ENCODE measurements at places on chromosomes 2 and 18.

GRCh38 chr2:168767258-168767657 is 35.2 kb upstream of the NOSTRIN start:
- no peak for DNase-seq

GRCh38 chr18:76495006-76495370 is at the start of gene ZNF516:
Gene ZNF516, minus strand, starts transcription at chr18:76495242. Its CDS starts 52,188 bp downstream, at chr18:76443054.
- no peak for DNase-seq

DNA sequence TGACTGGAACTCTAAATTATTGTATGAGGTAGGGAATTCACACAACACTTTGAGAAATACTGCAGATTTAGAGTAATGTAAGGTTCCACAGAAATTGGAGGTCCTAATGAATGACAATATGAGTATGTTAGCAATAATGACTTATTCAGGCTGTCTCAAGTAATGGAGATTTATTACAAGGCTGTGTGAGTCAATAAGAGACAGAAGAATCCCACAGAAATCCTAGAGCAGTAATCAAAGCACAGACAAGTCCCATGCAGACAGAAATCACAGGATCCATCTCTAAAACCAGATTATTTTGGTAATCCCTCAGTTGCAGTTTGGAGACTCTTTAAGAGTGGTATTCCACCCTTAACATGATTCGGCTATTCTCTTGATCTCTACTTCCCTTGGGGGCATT is 83.6 kb downstream of the FAM161A start:
- no peak for DNase-seq

DNA sequence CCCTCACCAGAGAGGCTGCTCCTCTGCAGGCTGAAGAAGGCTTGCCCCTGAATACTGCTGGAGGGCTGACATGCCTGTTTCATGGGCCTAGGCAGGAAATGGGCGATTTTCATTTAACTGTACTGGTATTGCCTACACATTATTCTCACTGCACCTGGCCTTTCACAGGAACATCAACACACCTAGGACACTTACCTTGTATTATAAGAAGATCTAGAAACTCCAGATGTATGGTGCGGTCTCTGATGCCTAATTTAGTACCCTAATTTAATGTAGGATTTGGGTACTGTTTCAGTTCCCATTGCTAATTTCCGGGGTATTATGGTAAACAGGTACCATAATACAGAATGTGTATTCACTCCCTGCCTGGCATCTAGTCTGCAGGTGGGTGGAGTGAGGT is 146.0 kb downstream of the MYO1B start:
- no peak for DNase-seq

DNA sequence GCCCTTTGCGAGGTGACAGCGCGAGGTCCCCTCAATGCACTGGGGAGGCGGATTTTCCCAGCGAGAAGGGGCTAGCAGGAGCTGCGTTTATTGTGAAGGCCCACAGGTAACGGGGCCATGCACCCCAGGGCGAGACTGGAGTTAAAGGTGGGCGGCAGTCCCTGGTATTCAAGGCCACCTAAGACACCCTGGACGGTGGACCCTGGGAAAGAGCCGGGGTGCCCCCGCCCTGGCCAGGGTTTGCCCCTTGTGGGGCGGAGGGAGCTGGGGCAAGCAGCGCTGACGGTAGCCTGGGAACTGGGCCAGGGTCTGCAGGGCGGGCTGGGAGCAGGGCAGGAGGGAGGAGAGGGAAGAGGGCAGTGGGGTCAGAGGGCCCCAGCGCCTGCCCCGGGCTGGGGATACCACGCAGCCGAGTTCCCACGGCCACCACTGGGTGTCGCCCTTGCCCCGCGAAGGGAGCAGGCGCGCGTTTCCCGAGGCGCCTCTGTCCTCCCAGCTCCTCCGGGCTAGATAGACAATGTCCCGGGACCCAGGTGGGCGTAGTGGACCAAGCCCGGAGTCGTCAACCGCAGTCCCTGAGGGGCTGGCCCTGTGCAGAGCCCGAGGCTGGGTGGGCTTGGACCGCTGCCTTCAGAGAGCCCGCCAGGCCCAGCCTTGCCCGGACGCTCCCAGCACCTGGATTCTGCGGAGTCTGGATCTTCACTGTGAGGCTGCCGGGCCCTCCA is 80.2 kb downstream of the SMAD4 start:
- DNase-seq: peak; percentile 58

- no peak for DNase-seq
These were observed 11.7 kb downstream of the CCBE1 start for GRCh38 chr18:59685501-59685900.

DNA sequence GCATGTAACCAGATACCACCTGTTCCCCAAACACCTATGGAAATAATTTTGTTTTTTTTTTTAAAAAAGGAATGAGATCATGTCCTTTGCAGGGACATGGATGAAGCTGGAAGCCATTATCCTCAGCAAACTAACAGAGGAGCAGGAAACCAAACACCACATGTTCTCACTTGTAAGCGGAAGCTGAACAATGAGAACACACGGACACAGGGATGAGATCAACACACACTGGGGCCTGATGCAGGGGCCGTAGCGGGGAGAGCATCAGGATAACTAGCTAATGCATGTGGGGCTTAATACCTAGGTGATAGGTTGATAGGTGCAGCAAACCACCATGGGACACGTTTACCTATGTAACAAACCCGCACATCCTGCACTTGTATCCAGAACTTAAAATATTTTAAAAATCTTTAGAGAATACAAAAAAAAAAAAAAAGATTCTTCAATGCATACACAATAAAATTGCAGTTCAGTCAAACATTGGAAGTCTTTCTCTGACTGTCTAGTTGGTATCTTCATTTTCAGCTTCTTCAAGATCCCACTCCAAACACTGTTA is 11.6 kb upstream of the CASP10 start:
- no peak for DNase-seq

GRCh38 chr2:65991381-65992197 is 443.3 kb upstream of the MEIS1 start:
- DNase-seq: no peak

- DNase-seq: no peak
These were observed 60.3 kb upstream of the LMAN1 start for GRCh38 chr18:59419386-59419785.

GRCh38 chr2:43751476-43751990 is 22.3 kb upstream of the DYNC2LI1 start:
- no peak for DNase-seq

GRCh38 chr2:127560931-127561280 is 25.4 kb downstream of the MYO7B start:
- no peak for DNase-seq

GRCh38 chr2:5520463-5520972 is 171.7 kb upstream of the SOX11 start:
- no peak for DNase-seq

GRCh38 chr2:23241611-23242245 is 143.3 kb upstream of the KLHL29 start:
- DNase-seq: no peak

DNA sequence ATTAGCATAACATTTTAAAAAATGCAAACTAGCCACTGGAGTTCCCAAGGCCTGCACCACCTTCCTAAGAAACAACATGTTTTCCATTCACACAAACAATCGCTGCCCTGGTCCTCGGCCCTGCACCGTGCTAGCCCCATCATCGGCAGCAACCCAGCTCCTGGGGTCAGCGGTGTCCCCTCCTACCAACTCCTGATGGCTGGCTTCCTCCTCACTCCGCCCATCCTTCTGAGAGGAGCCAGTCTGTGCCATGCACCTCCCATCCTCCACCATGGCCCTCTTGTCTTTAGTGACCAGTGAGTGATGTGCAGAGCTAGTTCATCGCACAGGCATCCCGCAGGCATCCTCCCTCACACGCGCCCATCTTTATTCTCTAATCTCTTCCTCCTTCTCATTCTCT is 81.9 kb downstream of the LONRF2 start:
- no peak for DNase-seq

- DNase-seq: no peak
These were observed 88.2 kb upstream of the RAPGEF4 start for GRCh38 chr2:172647439-172647838.

DNA sequence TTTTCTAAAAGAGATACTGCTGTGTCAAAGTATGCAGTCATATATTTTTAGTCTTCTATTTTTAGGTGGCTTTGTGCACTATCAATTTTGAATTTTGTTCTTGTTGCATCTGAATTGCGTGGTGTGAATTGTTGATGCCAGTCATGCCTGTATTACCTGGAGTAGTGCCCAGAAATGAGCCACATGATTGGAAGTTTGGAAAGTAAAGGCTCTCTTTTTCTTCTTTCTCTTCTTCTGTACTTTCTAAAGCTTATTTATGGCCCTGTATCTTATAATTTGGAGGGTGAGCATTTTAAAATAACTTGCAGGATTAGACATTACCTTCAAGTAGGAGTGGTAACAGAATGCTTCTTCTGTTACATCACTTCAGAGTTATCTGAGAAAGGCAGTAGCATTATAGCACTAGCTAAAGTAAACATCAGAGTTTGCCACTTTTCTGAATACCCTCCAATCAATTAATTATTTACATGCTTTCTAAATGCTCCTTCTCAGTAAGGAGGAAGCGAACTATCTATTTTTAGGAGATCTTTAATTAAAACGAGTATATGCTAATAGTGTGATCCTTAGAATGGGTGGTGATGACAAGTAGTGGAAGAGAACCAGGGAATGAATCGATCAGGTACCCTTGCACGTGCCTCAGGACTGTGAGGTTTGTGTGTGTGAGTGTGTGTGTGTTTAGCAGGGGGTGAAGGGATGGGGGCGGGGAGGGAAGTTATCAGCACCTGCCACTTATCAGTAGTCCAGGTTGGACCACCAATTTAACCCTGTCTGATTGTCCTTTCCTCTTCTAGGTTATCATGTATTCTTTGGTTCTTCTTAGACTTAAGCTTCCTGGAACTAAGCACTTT is 112.5 kb downstream of the MAP3K20 start:
- DNase-seq: no peak

DNA sequence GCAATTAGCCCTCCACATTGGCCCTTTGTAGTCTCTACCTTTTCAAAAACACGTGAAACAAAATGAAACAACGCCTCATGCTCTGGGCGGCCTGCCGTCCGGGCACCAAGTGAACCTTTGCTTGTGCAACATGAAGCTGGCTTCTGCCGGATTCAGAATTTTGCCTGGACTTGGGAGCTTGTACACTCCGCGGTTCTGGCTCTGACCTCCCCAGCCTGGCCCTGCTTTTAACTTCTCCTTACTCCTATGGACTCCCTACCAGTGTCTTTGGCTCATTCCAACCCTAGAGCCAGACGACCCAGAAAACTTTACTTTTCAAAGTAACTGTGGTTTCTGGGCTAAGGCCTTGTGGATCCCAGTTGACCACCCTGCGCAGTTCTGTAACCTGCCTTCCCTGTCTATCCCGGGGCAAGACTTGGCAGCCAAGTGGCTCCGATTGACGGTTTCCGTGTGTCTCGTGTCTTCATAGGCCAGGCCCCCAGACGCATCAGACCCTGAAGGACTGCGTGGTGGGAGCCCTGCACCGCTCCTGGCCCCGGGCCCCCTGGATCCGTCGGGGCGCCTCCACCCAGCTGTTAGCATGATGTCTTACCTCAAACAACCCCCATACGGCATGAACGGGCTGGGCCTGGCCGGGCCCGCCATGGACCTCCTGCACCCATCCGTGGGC is 1.9 kb downstream of the OTX1 start:
- DNase-seq: no peak

DNA sequence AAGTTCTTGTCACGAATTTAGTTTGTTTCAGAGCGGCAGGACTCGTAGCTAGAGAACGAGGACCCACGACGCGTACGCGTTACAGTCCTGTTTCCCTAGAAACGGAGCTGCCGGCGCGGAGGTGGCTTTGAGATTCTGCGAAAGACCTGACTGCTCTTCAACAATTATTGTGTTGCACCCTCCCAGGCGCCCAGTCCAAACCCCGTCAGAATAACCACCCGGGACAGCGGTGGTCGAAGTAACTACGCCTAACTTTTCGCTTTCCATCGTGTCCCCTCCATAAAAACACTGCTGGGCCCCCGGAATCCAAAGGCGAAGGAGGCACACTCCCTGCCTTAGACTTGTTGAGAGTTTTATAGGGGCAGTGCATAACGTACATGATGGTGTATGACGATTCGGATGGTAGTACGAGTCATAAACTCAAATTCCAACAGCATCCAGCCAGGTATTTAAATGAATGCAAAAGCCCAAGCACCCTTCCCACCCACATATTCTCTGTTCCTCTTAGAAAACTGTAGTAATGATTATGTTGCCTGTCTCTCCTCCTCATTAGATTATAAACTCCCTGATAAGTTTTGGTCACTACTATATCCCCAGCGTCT is 651 bp upstream of the STAM2 start:
- no peak for DNase-seq

GRCh38 chr2:63081404-63081803 is 30.8 kb downstream of the OTX1 start:
- no peak for DNase-seq

DNA sequence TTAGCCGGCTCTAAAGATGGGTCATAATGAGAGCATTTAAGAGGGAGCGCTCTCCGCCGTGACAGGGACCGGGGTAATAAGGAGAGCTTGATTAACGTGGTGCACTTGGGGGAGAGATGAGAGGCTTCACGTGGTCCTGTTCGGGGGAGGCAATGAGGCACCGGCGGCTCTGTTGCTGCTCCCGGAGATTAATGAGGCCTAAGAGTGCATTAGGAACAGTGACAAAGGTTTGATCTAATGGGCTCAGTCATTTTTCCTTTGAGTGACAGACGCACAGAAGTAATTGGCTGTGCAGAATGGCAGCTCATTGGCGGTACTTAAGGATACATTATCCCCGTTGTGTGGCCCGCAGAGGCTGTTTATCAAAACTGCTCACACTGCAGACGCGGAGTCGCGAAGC is 250.7 kb downstream of the GBX2 start:
- DNase-seq: no peak

DNA sequence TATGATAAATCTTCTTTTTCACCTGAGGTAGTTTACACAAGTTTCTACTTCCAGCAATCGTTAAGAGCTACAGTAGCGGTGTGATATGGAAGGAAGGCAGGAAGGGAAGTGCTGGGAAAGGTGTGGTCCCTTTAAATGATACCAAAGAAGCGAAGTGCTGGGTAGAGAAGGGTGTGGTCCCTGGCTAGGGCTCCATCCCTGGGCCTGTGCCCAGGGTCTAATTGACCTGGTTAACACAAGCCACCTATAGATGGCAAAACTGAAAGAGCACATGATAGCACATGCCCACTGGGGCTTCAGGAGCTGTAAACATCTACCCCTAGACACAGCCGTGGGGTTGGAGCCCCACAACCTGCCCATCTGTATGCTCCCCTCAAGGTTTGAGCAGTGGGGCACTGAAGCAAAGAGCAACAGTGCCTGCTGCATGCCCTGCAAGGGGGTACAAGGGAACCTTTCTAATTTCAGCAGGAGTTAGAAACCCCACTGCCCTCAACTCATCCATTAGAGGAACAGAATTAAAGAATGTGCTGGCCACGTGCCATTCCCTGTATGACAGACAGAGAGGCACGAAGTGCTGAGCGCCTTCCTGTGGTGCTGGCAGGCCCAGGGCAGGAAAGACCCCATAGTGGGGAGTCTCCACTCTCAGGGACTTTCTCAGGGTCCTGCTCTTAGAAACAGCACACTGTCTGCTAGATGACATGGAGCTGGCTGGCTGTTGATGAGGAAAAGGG is 153.1 kb upstream of the LMAN1 start:
- DNase-seq: no peak

- DNase-seq: no peak
These were observed 65.3 kb upstream of the AMMECR1L start for GRCh38 chr2:127951026-127951425.

- DNase-seq: no peak
These were observed 205.8 kb upstream of the SMAD2 start for GRCh38 chr18:48136051-48136826.

- DNase-seq: no peak
These were observed 348.7 kb upstream of the GALNT5 start for GRCh38 chr2:156908825-156909224.

- DNase-seq: no peak
These were observed 84.5 kb upstream of the SNTG2 start for GRCh38 chr2:866009-866680.
